ENCODE measurements at places on chromosomes 1 and 21.

GRCh38 chr1:242690849-242691609 is 166.5 kb upstream of the PLD5 start:
- DNase-seq, result no peak

DNA sequence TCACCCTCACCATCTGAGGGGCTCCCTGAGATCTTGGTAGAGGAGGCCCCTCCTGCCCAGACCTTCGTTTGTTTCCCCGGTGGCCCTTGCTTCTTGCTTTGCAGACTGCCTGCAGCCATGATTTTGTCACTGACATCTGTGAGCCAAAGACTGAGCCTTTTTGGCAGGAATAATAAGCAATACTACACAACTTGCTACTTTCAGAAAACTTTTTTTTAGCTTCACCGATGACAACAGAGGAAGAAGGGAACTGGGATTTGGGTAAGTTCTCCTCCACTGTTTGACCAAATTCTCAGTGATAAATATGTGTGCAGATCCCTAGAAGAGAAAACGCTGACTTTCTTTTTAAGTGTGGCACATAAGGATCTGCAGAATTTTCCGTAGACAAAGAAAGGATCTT is 11.7 kb upstream of the CD101 start:
- DNase-seq, result no peak

DNA sequence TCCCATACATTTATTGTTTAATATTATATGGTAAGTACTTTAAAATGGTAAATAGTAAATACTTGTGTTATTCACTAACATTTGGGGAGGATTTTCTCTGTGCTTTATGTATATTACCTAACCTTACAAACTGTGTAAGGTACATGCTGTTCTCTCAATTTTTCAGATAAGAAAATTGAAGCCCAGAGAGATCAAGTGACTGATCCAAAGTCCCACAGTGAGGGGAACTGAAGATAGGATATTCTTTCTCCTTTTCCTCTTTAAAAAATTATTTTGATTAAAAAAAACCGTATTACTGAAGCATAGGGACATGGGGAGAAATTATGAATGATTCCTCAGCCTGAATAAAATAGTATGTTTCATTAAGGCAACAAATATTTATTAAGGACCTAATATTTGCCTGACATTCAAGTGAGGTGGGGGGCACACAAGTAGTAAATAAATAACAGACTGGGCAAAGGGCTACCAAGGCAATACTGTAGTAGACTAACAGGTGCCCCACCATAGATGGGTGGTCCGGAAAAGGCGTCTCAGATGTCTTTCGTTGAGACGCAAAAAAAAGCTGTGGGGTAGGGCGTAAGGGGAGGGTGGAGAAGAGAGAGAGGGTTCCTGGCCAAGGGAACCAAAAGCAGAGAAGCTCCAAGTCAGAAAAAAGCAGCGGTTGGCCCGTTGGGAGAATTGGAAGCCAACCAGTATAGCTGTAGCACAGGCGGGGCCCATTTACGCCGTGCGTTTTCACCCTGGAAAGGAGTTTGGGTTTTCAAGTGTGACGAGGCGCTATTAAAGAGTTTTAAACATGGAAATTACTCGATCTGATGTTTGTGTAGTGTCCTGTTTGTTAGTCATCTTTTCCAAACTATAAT is 944 bp upstream of the AGO3 start:
- peak; percentile 3 for DNase-seq

DNA sequence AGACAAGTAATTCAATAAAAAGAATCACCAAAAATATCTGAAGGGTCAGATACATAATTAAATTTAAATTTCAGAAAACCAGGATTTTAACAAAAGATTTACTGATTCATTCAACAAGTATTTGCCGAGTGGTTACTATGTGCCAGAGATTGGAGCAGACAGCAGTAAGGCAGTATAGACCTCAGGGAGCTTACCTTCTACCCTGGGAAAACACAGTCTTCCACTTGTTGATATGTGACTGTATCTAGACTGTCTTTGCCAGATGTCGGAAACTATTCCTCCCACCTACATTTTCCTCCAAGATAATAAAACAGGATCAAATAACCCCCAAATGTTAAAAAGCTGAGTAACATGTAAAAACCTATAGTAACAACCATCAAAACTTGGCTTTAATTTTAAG is 6.2 kb downstream of the HNRNPR start:
- DNase-seq, result no peak

GRCh38 chr1:54342288-54342687 is 63.9 kb downstream of the SSBP3 start:
- no peak for DNase-seq

- DNase-seq, result no peak
Observed at GRCh38 chr1:90354704-90355103, 359.8 kb downstream of the ZNF326 start.

DNA sequence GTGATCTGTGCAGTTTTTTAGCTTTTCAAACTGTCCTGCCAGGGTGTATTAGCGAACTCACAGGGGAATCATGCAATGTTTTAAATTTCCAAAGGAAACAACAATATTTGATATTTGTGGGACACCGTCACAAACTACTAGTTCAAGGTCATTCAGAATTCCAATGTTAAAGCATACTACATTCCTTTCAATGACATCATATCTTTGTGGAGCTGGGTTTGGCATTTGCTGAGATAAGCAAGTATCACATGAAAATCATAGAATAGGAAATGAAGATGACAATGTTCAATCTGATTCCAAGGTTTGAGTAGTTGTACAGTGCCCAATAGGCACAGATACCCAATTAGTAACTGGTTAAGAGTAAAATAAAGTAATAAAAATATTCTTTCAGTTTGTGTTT is 35.6 kb downstream of the NUF2 start:
- no peak for DNase-seq

DNA sequence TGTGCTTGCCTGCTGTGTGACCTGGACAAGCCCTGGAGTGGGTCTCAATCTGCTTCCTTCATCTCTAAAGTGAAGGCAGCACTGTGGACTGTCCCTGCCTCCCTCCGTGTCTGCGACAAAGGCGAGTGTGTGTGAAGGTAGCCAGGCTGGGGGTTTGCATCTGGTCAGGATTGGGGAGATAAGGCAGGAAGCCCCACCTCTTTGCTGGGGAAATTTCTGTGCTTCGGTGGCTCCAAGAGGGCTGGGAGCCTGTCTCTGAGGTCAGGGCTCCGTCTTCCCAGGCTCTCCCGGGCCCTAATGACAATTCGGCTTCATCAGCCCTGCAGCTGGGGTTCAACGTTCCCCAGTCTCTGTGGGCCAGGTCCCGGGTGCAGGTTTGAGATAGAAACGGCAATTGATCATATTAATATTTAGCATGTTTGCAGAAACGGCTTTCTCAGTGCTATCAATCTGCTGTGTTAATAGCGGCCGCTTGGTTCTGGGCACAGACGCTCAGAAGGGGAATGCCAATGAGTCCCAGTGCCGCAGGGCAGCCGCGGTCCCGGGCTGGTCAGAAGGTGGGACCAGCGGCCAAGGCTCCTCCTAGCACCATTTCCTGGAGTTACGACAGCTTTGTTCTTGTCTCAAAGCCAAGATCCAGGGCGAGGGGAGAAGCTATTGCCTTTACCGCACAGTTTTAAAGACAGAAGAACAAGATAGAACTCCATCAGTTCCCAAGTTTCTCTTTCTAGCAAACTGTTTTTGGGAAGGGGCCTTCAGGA is 105.7 kb downstream of the PRDM16 start:
- no peak for DNase-seq

DNA sequence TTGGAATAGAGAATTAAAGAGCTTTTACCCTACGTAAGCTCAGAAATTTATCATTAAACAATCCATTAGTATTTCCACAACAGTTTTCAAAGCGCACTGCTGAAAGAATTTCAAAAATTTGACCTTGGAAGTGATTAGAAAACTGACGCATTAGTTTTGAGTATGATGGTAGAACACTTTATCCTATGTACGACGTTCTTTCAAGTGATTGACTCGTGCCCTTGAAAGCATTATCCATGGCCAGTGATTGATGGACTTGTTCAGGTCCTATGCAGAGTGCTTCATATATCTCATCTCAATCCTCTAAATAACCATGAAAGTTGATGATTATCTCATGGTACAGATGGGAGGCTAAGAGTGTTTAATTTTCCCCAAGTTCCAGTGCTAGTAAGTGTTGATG is 697.2 kb downstream of the USP25 start:
- no peak for DNase-seq

DNA sequence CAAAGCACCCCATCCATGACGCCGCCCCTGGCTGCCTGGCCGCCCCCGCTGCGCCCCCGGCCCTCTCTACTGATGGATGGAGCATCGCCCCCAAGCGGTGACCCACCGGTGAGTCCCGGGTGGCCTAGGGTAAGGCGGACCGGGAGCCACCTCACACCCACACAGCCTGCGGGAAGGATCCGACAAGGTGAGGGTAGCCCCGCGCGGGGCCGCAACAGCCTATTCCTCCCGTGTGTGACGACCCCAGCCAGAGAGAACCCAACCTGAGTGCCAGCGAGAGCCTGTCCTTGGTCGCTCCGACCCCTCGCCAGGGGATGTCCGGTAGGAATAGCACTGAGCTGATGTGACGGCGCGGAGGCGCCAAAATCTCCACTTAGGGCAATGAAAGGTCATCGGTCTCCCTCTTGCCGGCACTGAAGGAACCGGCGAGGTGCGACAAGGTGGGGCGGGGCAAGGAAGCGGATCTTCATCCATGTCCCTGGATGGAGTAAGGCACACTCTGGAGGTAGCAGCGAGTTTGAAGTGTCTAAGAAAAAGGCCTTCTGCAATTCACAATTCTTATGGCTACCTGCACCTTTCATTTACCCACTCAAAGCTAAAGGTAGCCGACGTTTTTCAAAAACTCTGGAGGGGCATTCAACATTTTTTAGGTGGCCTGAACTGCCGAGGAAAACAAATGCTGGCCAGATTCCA is 19.7 kb upstream of the CHIA start:
- no peak for DNase-seq

- DNase-seq, result no peak
Observed at GRCh38 chr1:12326986-12327385, 97.2 kb downstream of the VPS13D start.

DNA sequence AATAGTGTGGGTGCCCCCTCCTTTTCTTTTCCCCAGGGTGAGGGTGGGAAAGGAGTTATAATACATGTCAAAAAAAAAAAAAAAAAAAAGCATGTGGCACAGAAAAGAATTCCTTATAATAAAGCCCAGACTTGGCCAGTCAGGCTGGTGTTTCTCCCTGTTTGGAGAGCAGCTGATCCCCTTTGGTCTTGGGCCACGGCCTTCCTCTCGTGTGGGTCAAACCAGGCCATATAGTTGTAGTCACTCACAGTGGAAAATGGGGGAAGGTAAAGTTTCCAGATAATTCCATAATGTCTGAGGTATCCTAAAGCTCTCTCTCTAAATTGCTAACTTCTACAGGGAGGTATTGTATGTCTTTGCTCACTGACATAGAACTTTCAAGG is 22.0 kb downstream of the CLIC6 start:
- DNase-seq, result no peak

GRCh38 chr1:32622806-32623681 is 27.3 kb downstream of the ZBTB8OS start:
- DNase-seq, result no peak

DNA sequence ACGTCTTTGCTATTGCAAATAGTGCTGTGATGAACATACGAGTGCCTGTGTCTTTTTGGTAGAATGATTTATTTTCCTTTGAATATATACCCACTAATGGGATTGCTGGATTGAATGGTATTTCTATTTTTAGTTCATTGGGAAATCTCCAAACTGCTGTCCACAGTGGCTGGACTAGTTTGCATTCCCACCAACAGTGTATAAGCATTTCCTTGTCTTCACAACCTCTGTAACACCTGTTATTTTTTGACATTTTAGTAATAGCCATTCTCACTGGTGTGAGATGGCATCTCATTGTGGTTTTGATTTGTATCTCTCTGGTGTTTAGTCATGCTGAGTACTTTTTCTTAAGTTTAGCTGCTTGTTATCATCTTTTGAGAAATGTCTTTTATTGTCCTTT is 215.0 kb downstream of the FMN2 start:
- DNase-seq, result no peak

DNA sequence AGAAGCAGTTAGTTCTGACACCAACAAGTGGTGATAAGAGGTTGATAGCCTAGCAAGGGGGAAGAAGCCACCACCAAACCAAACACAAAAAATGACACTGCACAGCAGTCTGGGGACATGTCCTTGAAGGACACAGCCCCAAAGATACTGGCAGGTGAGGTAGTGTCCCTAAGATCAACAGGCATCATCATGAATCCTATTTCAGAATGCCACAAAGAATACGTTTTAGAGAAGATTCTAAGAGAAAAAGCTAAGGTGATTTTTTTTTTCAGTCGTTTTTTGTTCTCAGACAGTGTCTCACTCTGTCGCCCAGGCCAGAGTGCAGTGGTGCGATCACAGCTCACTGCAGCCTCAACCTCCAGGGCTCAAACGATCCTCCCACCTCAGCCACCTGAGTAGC is 19.6 kb downstream of the MTHFR start:
- no peak for DNase-seq

GRCh38 chr1:214850432-214851050 is 232.0 kb upstream of the KCNK2 start:
- DNase-seq, result no peak

GRCh38 chr1:202982715-202983430 is 15.8 kb upstream of the CYB5R1 start:
- no peak for DNase-seq

- DNase-seq, result no peak
Observed at GRCh38 chr1:44436401-44437106, 31.5 kb downstream of the RNF220 start.

DNA sequence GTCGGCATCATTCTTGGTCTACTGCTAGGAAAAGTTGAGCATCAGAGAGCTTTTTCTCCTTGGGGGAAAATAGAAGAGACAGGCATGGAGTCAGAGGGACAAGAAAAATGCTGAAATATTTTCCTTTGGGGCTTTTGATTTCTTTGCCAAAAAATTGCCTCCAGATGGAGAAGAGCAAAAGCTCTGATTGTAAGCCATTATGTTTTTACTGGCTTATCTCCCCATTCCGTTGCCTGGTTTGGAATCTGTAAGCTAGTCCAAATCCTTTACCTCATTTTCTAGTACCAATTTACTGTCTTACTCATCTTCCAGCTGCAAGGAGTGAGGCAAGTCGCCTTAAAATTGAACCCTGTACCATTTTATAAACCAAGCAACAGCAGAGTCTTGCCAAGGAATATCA is 23.3 kb upstream of the NBL1 start:
- no peak for DNase-seq

DNA sequence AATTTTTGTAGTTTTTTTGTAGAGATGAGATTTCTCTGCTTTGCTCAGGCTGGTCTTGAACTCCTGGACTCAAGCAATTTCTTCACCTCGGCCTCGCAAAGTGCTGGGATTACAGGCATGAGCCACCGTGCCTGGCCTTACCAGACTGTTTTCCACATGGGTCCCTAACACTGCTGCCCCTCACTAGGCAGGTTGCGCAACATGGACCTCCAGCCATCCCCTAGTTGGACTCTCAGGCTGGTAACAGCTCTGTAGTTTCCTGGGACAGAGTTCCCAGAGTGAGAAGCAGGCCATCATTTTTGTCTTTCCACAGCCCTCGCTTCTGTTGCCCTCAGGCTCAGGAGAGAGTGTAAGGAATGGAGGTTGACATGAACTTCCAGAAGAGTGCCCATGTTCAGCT is 156.1 kb downstream of the CTH start:
- no peak for DNase-seq

GRCh38 chr21:41641821-41642701 is 124.8 kb downstream of the RIPK4 start:
- DNase-seq, result no peak

GRCh38 chr1:169146576-169147214 is 40.2 kb downstream of the ATP1B1 start:
- no peak for DNase-seq

Measured in stimulated activated CD8-positive, alpha-beta memory T cell treated with anti-CD3 and anti-CD28 coated beads, Interleukin-15, amount 100 ng/mL, for 24 hours (primary cell).